H9 (cell line): ENCODE measurements at places on chromosomes 3 and 15. TPM values are rescaled to one million over a fixed set of nuclear protein-coding genes. Genes with fewer than 3 reads are reported as not detected.
A peak's percentile ranks its signal among the peaks of the same experiment; 100 is the strongest.

The SCAANT1 gene
- not detected in 2 replicates for total RNA-seq

The OXNAD1 gene
- 21.8 and 23.7 TPM in 2 replicates for total RNA-seq

The PPM1L gene
- total RNA-seq, result 7.3 and 7.9 TPM in 2 replicates

The ADAMTS9 gene
- total RNA-seq, result 0.18 and 0.46 TPM in 2 replicates

The SLC24A5 gene
- not detected in 2 replicates for total RNA-seq

The DNASE1L3 gene
- total RNA-seq, result not detected in 2 replicates

The ITIH4 gene
- total RNA-seq, result 3.0 and 3.4 TPM in 2 replicates

The TLR9 gene
- total RNA-seq, result not detected in 2 replicates

DNA sequence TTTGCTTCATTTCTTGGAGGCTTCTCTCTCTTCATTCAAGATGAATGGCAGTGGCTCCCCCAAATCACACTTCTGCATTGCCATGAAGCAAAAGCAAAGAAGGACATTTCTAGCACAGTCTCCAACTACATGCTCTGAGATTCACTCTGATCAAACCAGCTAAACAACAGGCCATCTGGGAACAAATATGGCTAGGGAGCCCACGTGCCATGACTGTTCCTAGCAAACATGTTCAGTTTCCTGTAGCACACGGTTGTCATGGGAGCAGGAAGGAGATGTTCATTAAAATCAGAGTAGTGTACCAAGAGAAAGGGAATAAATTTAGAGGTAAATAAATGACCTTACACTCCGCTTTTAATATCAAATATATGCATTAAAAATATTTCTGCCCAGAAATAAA is 327.3 kb downstream of the GBE1 start:
- H3K4me1 ChIP-seq, result no peaks in the 10 kb centered on the region
- peaks cover 3% of the 10 kb centered on the region; the same call in 1 of the 2 replicates for H3K36me3 ChIP-seq
- no peak overlapping the region for H3K27ac ChIP-seq
- H3K27me3 ChIP-seq, result no peaks in the 10 kb centered on the region

DNA sequence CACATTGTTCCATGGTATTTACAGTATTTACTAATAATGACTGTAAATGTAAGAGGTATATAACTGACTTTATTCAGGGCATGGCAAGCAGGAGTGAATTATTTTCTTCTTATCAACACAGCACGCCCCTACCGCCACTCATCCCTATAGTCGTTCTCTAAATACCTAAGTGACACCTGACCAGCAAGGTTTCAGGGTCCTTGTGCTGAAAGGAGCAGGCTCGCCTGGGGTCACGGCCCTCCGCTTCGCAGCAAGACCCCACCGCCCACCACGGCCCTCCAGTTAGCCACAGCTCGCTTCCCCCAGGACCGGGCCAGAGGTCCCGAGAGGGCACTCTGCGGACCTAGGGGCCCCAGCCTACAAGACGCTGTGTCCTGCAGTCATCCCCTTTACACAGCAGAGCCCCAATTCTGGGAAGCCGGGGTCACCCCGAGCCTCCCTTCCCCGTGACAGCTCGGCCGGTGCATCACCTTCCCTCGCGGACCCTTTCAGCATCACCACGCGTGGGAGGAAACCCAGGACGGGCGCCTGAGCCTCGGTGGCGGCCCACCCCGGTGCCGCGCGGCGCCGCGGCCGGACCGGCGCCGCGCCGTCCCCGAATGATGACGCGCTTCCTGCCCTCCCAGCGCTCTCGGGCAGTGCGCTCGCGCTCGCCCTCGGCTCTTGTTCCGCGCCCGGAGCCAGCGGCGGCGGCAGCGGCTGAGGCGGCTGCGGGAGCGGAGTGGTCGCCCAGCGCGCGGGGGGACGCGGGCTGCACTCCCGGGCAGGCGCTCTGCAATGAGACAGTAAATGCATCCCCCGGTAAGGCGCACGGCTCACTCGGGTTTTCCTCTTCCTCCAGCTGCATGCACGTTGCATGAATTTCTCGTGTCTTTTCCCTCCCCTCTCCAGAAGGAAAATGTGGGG is 225.1 kb upstream of the C2CD4B start:
- H3K36me3 ChIP-seq, result no peaks in the 10 kb centered on the region
- no peaks in the 10 kb centered on the region for H3K4me1 ChIP-seq
- no peaks in the 10 kb centered on the region; the same call in 1 of the 2 replicates for H3K27me3 ChIP-seq
- DNase-seq, result peak; percentile 69
- H3K27ac ChIP-seq, result no peak within 1 kb of the TSS
- H3K4me3 ChIP-seq, result peak within 1 kb of the TSS; percentile 95

DNA sequence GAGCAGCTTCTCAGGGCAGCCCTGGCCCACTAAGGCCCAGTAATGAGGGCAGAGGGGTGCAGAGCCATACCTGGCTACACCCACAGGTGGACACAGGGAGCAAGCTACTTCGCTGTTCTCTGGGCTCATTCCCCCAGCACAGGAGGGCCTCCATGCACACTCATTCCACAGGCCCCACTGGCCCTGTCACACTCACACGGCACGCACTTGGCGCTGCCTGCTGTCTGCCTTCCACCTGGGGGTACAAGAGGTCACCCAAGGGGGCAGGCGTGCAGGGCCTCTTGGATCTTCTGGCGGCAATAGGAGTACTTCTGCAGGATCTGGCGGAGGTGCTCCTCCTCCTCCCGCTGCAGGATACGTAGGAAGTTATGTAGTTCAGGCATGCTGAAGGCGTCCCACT is 2.3 kb upstream of the TUSC2 start:
- peaks cover 53% of the 10 kb centered on the region for H3K36me3 ChIP-seq
- H3K4me3 ChIP-seq, result no peak overlapping the region
- H3K27ac ChIP-seq, result no peak overlapping the region

DNA sequence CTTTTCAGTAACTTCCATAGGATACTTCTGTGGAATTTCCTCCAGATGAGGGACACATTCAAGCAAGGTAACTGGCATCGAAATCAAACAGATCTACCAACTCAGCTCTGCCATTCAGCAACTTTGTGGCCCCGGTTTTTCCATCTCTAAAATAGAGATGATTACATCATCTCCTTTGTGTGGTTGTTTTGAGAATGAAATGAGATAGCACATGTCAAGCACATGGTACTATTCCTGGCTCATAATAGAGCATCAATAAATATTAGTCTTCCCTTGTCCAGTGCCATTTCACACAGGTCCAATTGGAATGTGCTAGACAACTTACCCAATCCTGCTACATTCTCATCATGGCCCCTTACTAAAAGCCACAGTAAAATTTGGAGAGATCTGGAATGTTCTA is 24.2 kb upstream of the TM4SF4 start:
- no peak for DNase-seq
- no peak overlapping the region for H3K4me3 ChIP-seq
- H3K36me3 ChIP-seq, result peaks cover 22% of the 10 kb centered on the region
- no peaks in the 10 kb centered on the region for H3K27me3 ChIP-seq

- no peak overlapping the region for H3K27ac ChIP-seq
- H3K4me1 ChIP-seq, result no peaks in the 10 kb centered on the region; the same call in 1 of the 2 replicates
- no peak for DNase-seq
- H3K36me3 ChIP-seq, result no peaks in the 10 kb centered on the region
- no peaks in the 10 kb centered on the region for H3K27me3 ChIP-seq
Observed at GRCh38 chr3:72722930-72723726, 125.1 kb downstream of the SHQ1 start.

DNA sequence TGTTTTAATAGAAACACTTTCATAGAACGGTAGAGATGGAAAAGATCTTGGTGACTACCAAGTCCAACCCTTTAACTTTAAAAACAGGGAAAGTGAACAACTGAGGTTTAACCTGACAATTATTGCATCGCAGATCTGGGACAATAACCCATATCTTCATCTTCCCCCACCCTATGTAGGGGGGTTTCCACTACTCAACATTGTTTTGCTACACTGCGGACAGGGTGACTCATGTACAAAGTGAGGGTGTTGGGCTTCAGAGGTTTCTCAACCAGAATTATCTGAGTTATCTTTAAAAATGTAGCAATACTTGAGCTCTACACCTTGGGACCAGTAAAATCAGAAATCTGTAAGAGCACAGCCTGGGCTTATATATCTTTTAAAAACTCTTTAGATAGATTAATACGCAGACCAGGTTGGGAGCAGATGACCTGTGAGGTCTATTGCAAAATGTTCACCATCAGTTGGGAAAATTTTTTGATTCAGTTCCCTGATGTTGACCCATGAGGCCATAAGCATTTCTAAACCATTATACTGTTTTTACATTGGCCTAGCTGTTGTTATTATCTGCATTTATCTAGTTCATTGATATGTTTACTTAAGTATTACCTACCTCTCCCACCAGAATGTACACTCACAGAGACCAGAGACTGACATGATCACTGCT is 103.6 kb upstream of the ICE2 start:
- H3K4me1 ChIP-seq, result peaks cover 10% of the 10 kb centered on the region
- H3K36me3 ChIP-seq, result no peaks in the 10 kb centered on the region
- no peaks in the 10 kb centered on the region for H3K27me3 ChIP-seq

DNA sequence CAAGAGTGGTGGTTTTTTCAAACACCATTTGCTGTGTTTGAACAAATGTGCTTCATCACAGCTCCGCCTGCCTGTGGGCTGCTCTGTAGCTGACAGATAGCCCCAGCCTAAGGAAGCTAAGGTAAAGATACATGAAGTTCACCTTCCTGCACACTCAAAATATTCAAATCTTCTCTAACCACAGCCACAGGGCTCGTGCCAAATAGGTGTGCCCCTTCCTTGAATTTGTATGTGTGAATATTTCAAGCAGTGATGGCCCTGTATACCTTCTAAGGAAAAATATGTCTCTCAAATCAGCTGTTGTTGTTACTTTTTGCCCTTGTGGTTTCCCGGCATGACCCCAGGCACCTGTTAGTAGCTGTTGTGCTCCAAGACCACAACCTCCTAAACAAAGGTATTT is 92.8 kb downstream of the CCNL1 start:
- H3K27ac ChIP-seq, result no peak overlapping the region
- no peak overlapping the region for H3K4me3 ChIP-seq
- H3K27me3 ChIP-seq, result no peaks in the 10 kb centered on the region
- DNase-seq, result no peak
- peaks cover 9% of the 10 kb centered on the region; the same call in 1 of the 2 replicates for H3K4me1 ChIP-seq

GRCh38 chr3:11544412-11545181 is 99.1 kb downstream of the VGLL4 start:
- H3K36me3 ChIP-seq, result no peaks in the 10 kb centered on the region; the same call in 1 of the 3 replicates
- H3K4me3 ChIP-seq, result no peak overlapping the region
- H3K27me3 ChIP-seq, result no peaks in the 10 kb centered on the region
- no peaks in the 10 kb centered on the region for H3K4me1 ChIP-seq
- no peak for DNase-seq
- no peak overlapping the region for H3K27ac ChIP-seq

- no peak for DNase-seq
- H3K36me3 ChIP-seq, result no peaks in the 10 kb centered on the region
- no peak overlapping the region for H3K4me3 ChIP-seq
- H3K27ac ChIP-seq, result no peak overlapping the region
- no peaks in the 10 kb centered on the region for H3K27me3 ChIP-seq
Observed at GRCh38 chr3:6220447-6220846, 640.5 kb upstream of the GRM7 start.

- H3K36me3 ChIP-seq, result no peaks in the 10 kb centered on the region; the same call in 2 of the 3 replicates
- no peak for DNase-seq
- no peaks in the 10 kb centered on the region for H3K27me3 ChIP-seq
- H3K27ac ChIP-seq, result no peak overlapping the region
- H3K4me3 ChIP-seq, result no peak overlapping the region
- H3K4me1 ChIP-seq, result peaks cover 4% of the 10 kb centered on the region; the same call in 1 of the 2 replicates
Observed at GRCh38 chr3:14926592-14926991, 20.8 kb upstream of the NR2C2 start.

- DNase-seq, result no peak
- peaks cover 8% of the 10 kb centered on the region; the same call in 1 of the 2 replicates for H3K36me3 ChIP-seq
- H3K27ac ChIP-seq, result no peak overlapping the region
- no peaks in the 10 kb centered on the region for H3K27me3 ChIP-seq
- H3K4me1 ChIP-seq, result peaks cover 4% of the 10 kb centered on the region; the same call in 1 of the 2 replicates
Observed at GRCh38 chr3:72630327-72630968, 217.8 kb downstream of the SHQ1 start.

GRCh38 chr15:77675806-77676415 is 43.2 kb upstream of the LINGO1 start:
- no peaks in the 10 kb centered on the region for H3K27me3 ChIP-seq
- H3K4me3 ChIP-seq, result no peak overlapping the region
- no peak for DNase-seq

DNA sequence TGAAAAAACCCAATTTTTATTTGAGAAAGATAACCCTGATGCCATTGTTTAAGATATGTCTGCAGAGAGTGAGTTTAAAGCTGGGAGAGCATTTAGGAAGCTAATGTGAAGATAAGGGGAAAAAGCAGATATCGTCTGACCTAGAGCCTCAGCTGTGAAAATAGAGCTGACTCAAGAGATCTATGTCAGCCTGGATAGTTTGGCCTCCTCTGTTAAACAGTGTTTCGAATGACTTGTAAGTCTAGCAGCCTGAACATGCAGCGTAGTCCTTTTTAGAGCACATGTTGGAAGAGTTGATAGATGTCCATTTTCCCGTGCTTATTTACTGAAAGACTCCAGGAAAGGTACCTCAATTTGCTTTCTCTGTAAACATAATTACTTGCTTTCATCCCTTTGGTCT is 48.1 kb downstream of the ALCAM start:
- no peak for DNase-seq
- no peak overlapping the region for H3K4me3 ChIP-seq
- H3K27ac ChIP-seq, result no peak overlapping the region
- H3K4me1 ChIP-seq, result no peaks in the 10 kb centered on the region; the same call in 1 of the 2 replicates
- H3K36me3 ChIP-seq, result no peaks in the 10 kb centered on the region
- no peaks in the 10 kb centered on the region for H3K27me3 ChIP-seq

GRCh38 chr15:49490966-49491365 is 67.9 kb downstream of the FGF7 start:
- H3K27ac ChIP-seq, result no peak overlapping the region
- no peak overlapping the region for H3K4me3 ChIP-seq
- no peaks in the 10 kb centered on the region for H3K36me3 ChIP-seq
- no peaks in the 10 kb centered on the region for H3K4me1 ChIP-seq
- H3K27me3 ChIP-seq, result no peaks in the 10 kb centered on the region

GRCh38 chr15:77550301-77551251 is 82.1 kb downstream of the LINGO1 start:
- H3K4me1 ChIP-seq, result no peaks in the 10 kb centered on the region
- H3K4me3 ChIP-seq, result no peak overlapping the region
- H3K27ac ChIP-seq, result no peak overlapping the region
- DNase-seq, result no peak
- no peaks in the 10 kb centered on the region for H3K27me3 ChIP-seq

GRCh38 chr3:146589899-146590508 is 15.1 kb downstream of the PLSCR5 start:
- H3K27ac ChIP-seq, result no peak overlapping the region
- no peak overlapping the region for H3K4me3 ChIP-seq
- no peak for DNase-seq
- H3K27me3 ChIP-seq, result no peaks in the 10 kb centered on the region
- H3K4me1 ChIP-seq, result no peaks in the 10 kb centered on the region
